ENCODE measurements at places on chromosomes 2 and 18. TPM values are rescaled to one million over a fixed set of nuclear protein-coding genes. Genes with fewer than 3 reads are reported as not detected.

TCF4 gene
- total RNA-seq, result 167 TPM

KCNG2 gene
- 0.44 TPM for total RNA-seq

ZNF804A gene
- total RNA-seq, result 0.09 TPM

ZSWIM2 gene
- total RNA-seq, result not detected

REG3G gene
- total RNA-seq, result not detected

Measured in muscle of leg (tissue), 16 donors.